ENCODE measurements at places on chromosomes 3 and 15.

GRCh38 chr3:142998439-142998838 is 2.9 kb upstream of the U2SURP start:
- DNase-seq, result no peak

DNA sequence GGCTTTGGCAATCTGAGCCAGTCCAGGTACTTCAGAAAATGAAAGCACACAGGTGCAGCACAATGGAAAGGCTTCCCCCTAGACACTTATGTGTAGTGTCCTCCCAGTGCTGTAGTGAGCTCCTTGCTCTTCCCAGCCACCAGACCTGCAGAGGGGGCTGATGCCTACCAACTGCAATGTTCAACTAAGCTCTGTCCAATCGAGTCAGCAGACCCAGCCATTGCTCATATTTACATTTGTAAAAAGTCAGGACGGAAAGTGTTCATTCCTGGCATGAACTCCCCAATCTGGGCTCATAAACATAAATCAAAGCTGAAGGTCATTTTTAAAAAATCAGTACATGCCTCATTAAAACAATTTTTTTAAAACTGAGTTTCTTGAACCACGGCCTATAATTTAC is 73.0 kb downstream of the FOXP1 start:
- DNase-seq, result no peak

GRCh38 chr3:19866751-19867347 is 67.2 kb downstream of the EFHB start:
- peak; percentile 4 for DNase-seq

GRCh38 chr3:48119505-48120193 is 68.6 kb downstream of the CDC25A start:
- DNase-seq, result no peak

DNA sequence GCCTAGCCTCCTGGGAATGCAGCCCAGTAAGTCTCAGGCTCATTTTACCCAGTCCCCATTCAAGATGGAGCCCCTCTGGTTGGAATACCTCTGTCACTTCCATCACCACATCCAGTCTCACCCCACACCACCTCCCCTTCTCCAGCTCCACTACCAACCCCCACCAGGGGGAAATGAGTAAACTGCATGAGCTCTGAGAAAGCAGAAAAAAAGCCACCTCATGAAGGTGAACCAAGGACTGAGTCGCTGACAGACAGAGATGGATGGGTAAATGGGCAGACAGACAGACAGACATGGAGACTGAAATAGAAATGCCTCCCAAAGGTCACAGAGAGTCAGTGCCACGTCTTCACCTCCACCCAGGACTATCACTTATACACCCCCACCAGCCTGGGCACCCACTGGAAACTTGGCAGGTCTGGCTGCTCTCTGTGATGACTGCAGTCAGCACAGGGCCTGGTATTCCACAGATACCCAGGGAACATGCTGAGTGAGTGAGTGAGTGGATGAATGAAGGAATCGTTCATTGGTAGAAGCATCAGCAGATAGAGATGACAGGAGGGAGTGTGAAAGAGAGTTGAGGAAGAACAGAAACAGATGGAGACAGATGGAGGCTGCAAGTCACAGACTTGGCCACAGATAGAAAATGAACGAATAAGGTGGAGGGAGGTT is 4.9 kb upstream of the LOXL1 start:
- no peak for DNase-seq

DNA sequence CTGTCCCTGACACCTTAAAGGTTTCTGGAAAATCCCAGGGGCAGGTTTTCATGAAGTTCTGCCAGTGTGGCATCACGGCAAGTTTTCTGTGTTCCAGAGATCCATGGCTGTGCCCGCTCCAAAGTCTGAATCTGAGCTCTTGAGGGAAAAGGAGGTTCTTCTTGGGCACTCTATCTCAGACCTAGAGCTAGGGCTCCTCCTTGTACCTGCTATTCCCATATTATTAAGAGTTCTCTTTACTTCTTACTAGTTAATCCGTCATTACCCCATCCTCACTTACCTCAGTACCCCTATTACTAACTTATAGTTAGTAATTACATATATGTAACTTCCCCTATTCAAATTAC is 5.9 kb upstream of the TRA2B start:
- no peak for DNase-seq

- DNase-seq, result no peak
Observed at GRCh38 chr15:71125831-71126450, 10.7 kb downstream of the THSD4 start.

DNA sequence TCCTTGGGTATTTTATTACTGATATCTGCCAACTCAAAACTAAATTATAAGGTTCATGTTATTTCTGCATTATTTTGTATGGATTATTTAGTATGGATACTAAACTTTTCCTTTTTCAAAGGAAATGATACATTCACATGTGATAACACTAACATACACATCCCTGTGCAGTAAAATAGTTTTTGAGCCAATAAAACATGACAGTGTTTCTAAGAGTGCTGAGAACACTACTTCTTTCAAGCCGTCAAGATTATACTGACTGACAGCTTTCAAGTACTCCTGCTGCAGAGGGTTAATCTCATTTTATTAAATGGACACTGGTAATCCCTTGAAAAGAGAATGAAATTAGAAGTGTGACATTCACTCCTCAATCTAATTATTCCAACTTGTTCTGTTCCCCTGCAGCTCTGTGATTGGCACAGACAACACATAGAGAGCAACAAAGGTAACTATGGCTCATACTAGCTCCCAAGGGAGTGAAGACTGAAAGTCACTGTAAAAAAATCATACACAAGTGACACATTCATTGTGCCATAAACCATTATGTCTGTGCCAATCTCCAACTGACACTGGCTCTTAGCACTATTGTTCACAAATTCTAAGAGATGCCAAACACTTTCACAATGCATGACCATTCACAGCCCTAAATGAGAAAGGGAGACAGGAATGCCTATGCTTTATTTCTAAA is 468.6 kb downstream of the SHQ1 start:
- DNase-seq, result no peak

GRCh38 chr3:123348471-123349200 is 100.3 kb downstream of the ADCY5 start:
- no peak for DNase-seq

DNA sequence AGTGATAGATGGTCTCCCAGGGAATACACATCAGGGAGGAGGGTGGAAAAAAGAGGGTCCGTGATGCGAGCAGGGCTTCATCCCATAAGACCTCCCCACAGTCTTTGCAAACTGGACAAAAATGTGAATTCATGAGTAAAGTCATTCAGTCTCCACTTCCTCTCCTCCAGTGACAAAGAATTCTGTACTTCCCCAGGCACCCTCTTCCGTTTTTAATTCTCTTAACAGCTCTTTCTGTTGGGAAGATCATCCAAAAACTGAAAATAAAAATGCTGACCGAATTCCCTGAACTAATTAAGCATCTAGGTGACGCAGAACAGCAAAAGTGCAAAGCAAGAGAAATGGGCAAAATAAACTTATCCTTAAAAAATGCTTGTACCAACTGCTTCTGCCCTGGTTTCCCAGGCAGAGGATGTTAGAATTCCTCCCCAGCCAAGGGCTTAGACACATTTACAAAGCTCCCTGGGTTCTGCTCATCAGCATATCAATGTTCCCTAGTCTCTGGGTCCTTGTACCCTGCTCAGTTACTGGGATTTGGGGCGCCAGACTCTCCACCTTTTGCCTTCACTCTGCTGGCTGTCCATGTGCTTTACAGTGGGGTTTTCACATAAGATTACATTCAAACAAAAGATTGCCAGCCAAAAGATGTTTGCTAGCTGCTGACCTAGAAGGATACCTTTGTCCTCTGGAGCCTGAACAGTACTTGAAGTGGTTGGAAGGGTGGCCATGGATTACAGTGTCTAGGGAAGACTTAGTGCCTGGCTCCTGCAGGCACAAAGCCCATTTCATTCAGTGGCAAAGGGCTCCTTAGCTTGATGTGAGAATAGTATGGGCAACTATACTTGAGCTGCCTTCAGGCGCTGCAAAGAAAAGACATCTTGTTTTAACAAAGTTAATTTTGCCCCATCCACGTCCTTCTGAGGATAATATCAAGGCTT is 69.4 kb downstream of the ARNT2 start:
- DNase-seq, result no peak

DNA sequence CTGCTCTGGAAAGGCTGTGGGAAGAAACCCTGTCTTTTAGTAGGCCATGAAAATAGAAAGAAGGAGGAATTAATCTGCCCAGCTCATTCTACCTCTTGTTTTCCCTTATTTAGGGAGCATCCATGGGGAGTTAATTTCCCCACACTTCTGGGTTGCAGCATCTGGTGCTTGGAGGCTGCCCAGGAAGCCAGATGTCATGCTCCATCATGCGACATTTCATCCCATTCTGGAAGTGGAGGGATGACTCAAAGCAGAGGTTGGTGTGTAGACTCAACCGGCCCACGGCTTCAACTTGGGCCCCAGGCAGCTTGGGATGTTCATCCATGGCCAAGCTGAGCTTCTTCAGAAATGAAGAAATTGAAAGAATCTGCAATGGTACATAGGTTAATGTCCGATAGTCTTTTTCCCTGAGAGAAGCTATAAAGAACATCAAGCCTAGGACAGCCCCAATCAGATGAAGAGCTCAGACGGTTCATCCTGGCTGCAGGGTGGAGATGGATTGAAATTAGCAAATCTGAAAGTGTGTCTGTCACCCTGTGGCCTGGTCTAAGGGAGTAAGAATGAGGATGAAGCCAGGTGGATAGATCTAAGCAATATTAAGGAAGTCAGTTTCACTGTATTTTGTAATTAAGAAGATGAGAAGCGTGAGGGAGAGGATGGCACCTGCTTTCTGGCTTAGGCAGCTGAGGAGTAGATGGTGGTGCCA is 24.5 kb upstream of the PROK2 start:
- no peak for DNase-seq

GRCh38 chr3:36820083-36820482 is 55.7 kb upstream of the DCLK3 start:
- no peak for DNase-seq

- DNase-seq, result no peak
Observed at GRCh38 chr3:51401735-51402134, 10.7 kb downstream of the RBM15B start.

GRCh38 chr3:176734146-176734545 is 463.1 kb downstream of the TBL1XR1 start:
- DNase-seq, result no peak

DNA sequence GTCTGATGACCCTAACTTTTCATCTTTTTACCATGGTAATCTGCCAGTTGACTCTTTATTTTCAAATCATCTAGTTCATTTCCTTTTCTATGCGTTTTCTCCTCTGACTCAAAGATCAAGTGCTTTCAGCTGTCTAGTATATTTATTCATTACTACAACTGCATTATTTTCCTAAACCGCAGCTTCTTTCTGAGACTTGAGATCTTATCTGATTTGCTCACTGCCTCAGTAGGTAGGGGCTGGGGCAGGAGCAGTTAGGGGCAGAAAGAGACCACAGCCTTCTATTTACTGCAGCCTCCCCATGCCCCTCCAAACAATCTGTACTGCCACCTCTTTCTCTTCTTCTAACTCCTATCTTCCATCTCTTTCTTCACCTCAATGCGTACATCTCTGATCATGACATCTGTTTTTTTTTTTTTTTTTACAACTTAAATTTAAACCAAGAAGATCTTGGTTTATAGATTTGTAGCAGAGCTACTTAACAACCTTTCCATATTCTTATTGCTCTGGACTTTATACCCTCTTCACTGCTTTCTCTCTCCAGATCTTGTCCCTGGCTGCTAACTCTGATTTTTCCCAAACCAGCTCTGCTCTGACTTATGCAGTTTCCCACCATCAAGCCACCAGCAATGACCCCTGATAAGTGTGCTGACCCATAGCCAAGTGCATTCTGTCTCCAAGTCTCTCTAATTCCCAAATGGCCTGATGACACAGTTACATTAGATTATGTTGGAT is 52.2 kb downstream of the MOBP start:
- DNase-seq, result no peak

- no peak for DNase-seq
Observed at GRCh38 chr15:74621546-74621920, 5.9 kb downstream of the CLK3 start.

DNA sequence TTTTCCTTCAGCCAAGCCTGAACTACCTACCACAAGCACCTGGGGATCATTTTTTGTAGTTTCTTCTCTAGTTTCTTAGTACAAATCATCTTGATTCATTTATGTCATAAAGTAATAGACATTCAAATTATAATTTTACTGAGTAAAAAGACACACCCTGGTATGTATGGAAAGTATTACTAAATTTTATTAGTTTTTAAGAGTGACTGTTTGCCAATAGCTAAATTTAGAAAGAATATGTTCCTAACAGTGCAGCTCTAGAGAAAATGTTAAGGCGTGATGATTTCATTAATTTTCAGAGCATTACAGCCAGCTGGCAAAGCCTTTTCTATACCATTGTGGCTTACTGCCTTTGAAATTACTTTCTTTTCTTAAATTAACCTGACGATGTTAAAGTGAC is 612.0 kb upstream of the KCNMB2 start:
- no peak for DNase-seq

All from naive thymus-derived CD8-positive, alpha-beta T cell (primary cell).